Adipocyte (in vitro differentiated cells): ENCODE measurements at places on chromosomes 3 and 15.

DNA sequence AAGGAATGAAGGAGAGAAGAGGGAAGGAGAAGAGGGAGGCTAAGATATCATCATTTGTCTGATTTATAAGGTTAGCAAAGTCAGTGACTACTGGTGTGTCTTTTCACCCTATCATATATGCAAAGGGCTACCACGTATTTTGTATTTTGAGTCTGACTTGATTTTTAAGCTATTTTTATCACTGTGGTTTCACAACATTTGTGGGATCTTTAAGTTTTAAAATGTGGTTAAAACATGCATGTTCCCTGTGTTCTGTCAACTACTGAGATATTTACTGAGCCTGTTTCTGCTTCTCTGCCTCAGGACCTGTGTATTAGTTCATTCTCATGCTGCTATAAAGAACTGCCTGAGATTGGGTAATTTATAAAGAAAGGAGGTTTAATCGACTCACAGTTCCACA is 22.5 kb upstream of the SPTSSB start:
- DNase-seq: no peak

DNA sequence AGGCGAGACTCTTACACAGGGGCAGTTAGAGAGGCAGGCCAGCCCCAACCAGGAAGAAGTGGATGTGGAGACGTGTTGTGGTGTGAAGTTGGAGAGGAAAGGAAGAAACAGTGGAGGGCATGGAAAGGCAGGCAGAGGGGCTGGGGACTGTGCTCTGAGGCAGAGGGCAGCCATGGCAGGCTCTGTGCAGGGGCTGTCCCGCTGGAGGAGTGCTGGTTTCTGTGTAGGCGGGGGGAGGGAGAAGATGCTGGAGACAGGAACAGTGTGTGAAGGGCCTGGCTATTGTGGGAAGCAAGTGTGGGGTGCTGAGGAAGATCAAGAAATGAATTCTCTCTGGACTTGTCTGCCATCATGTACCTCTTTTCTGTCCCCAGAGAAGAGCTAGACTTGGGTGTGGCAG is 21.0 kb downstream of the SNAPC5 start:
- no peak for DNase-seq

GRCh38 chr3:134033315-134033996 is 3.7 kb upstream of the SLCO2A1 start:
- DNase-seq: no peak

GRCh38 chr3:179265875-179266274 is 15.0 kb upstream of the KCNMB3 start:
- DNase-seq: no peak

DNA sequence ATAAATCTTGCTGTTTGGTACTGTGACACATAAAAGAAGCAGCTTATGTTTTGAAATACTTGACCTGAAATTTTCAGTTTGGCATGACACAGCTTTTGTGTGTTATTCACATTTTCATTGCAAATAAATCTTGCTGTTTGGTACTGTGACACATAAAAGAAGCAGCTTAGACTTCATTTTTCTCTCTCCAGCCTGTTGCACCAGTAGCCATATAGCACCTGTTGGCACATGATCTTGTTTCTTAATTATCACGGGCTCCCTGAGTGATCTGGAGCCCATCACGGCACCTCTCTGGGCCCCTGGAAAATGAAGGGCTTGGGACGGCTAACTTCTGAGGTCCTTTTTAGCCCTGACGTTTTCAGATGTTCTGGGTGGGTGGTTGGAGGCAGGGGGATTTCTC is 77.4 kb upstream of the SLCO3A1 start:
- peak; percentile 1 for DNase-seq

DNA sequence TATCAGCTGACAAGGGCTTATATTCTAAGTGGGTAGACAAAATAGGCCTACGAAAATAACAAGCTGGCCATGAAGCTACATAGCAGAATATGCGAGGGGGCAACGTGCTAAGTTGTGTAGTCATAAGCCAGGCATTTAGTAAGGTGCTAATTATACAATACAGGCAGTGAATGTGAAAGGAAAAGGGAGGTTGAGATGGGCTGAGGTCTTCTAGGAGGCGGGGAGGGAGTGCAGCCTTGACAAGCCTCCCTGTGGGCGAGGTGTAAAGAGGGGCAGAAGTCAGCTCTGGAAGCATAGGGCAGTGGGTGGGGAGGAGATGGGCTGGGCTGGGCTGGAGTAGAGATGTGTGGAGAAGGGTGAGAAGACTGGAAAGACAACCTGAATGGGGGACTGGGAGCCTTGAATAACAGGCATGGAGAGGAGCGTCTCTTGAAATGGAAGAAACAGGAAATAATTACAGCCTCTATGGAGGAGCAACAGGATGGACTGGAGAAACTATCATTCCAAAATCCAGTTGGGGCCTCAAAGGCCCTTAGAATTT is 1.2 kb downstream of the TIGIT start:
- no peak for DNase-seq

DNA sequence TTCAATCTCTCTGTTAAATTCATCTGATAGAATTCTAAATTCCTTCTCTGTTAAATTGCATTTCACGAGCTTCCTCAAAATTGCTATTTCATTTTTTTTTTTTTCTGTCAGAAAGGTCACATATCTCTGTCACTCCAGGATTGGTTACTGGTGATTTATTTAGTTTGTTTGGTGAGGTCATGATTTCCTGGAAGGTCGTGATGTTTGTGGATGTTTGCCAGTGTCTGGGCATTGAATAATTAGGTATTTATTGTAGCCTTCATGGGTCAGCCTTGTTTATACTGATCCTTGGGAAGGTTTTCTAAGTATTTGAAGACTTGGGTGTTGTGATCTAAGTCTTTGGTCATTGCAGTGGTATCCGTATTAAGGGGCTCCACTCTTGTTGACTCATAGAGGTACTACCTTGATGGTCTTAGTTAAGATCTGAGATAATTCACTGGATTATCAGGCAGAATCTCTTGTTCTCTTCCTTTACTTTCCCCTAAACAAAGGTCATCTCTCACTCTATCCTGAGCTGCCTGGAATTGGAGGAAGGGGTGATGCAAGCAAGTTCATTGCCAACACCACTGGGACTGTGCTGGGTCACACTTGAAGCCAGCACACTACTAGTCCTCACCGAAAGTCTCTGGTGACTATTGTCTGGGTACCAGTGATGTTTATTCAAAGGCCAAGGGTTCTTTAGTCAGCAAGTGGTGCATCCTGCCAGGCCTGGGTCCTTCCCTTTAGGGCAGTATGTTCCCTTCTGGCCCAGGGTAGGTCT is 231.1 kb downstream of the GBE1 start:
- DNase-seq: no peak
